Aorta (tissue), 5 donors: ENCODE measurements at places on chromosomes 2 and 18. TPM values are rescaled to one million over a fixed set of nuclear protein-coding genes. Genes with fewer than 3 reads are reported as not detected.

The SCN3A gene
- 0.08 TPM for polyA plus RNA-seq

The MDH1B gene
- 1.6 TPM for polyA plus RNA-seq

The MC5R gene
- polyA plus RNA-seq, result not detected

The EPB41L3 gene
- polyA plus RNA-seq, result 6.5 TPM

- DNase-seq, result peak; percentile 63
Observed at GRCh38 chr2:128503399-128504245, 185.0 kb upstream of the HS6ST1 start.

DNA sequence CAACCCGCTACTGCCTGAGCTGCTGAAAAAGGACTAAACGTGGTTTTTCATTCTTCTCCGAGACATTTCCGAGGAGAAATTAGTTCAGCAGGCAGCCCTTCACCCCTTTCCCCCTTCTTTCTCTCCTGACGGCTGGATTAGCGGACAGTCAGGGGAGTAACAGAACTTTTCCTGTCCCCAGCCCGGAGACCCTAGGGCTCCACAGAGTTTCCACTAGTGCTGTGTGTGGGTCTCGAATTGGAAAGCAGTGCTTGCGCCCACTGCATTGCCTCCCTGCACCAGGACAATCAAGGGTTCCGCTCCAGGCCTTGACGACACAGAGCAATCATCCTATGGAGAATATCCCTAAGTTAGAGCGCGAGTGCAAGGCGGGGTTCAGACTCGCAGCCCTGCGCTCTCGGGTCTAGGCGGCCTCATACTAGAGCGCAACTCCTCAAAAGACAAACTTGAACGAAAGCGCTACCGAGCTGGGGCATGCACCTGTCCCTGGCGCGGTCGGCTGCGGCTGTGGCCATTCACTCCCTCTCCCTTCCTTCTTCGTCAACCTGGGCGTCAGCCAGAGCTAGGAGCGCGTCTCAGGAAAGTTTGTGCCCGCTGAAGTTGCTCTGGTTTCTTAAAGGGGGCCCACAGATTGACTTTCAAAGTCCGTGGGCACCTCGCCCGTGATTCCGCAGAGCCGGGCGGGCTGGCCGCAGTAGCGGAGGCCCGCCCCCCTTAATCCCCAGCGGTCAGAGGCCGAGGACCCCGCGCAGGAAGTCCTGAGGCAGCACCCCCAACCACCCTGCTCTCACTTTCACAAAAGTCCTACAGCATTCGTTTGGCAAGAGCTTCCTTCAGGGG, 801 bp downstream of the OSR1 start:
- DNase-seq, result no peak

- no peak for DNase-seq
Observed at GRCh38 chr2:17640406-17640805, 99.9 kb downstream of the VSNL1 start.

GRCh38 chr2:189641002-189641401, 20.3 kb upstream of the ASNSD1 start:
- DNase-seq, result no peak

DNA sequence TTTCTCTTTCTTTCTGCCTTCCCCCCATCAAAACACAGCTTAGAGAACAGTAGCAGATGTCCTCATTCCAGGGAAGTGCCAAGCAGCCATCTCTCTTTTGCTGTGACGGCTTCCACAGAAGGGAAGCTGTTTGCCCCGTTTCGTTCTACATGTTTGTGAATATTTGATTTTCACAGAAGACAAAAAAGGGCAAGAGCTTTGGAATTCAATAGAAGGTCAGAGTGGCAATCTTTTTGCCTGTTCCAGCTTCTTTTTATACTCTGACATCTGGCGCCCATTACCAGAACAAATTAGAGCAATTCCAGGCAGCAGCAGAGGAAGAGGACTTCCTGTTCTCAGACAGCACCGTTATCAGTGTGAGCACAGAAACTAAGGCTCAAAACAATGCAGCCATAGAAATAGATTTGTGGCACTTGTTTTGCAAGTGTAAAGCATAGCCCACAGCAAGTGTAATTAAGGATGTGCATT, 79.0 kb upstream of the CDH19 start:
- DNase-seq, result no peak

DNA sequence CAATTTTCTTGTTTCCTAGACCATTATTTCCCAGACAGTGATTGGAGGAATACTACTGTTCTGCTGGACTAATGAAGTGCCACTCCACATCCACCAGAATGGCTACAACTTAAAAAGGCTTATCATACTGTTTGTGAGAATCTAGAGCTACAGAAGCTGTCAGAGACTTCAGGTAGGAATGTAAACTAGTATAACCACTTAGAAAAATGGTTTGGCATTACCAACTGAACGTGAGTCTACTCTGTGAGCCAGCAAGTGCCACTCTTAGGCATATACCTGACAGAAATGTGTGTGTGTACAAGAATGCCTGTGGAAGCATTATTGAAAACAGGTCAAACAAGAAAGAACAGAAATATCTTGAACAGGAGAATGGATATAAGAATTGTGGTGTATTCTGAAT, 4.2 kb upstream of the SCN3A start:
- DNase-seq, result no peak

DNA sequence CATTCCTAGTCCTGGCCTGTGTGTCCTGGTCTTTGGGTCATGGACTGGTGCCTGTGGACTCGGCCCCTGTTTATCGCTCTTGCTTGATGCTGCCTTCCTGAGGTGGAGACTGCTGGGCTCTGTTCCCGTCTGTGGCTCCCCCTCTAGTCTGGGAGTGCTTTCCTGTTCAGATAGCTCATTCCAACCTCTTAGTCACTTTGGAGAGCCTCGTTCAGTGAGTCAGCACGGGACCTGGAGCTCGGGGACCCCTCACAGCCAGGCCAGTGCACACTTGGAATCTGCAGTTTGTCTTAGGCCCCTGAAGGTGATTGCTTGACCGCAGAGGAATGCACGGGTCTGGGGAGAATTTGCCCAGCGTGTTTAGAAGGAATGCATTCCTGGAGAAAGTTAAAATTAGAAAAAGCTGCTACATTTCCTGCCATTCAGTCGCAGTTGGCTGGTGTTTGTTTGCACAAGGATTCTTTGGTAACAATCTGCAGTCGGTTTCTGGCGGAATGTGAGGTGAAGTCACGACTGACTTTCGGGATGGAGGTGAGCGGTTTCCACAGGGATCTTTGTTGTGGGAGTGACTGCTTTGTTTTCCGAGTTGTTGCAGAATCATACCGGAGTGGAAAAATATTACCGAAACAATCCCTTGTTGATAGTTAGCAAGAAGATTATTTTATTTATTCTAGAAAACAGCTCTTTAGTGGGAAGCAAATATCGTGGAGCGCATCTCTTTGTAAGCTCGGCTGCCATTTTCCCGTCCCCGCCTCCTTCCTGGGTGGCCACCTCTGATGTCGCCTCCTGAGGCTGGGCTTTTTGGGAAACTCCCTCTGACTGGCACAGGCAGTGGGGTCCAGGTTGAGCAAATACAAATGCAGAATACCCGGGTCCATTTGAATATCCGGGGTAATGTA, 29.6 kb downstream of the SH3BP4 start:
- peak; percentile 89 for DNase-seq

- DNase-seq, result no peak
Observed at GRCh38 chr2:95674186-95674585, 82.4 kb downstream of the TRIM43 start.

- DNase-seq, result no peak
Observed at GRCh38 chr2:168215813-168216212, 31.6 kb downstream of the STK39 start.

DNA sequence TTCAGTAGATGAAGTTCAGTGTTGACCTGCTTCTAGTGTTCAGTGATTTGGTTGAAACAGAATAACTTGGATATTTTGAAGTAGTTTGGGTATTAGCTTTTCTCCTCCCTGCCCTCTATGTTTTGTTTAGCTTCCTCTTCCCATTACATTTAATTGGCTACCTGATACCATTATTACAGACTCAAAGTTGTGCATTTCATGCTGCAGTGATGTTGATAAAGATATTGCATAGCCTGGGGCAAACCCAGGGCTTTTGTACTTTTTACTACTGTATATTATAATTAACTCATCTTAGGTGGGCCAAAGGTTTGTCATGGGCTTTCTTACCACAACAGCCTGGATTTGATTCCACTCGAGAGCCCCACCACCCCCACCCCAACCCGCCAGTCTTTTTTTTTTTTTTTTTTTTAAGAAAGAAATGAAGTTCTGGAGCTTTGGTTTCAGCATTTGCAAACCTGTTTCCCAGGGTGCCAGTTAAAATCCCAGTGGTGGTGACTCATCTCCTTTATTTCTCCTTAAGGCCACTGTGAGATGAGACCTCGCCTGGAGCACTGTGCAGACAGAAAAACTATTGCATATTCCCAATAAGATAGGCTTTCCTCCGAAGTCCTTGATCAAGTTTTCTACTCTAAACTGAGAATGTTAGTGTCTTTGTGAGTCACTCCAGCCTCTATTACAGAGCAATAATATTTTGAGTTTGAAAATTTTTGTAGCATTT, 393.7 kb upstream of the FANCL start:
- no peak for DNase-seq

DNA sequence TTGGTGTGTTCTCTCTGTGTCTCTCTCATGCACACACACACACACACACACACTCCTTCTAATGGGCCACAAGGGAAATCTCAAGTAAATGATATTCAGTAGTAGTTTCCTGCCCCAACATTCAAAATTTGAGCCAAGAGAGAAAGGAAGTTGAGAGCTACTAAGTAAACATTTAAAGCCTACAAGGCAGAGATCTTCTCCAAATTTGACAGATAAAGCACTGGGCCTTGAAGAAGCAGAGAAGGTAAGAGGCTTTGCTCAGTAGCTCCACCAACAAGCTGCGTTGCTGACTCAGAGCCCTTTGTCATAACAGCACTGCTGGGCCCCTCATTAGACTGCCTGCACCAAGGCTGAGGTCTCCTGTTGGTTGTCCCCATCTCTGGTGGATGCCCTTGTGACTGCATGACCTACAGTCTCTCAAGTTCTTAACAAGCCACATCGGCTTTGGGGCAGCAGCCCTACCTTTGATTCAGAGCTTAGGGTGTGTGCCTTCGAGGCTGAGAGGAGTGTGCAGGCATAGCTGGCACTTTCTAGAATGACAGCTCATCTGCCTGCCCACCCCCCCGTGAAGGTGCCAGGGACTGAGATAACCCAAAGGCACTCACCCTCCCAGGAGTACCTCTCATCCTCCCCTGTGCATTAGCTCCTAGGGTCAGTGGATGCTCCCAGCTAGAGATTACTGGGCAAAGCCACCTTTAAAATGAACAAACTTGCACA, 32.3 kb upstream of the NEB start:
- DNase-seq, result no peak

GRCh38 chr2:10157293-10157692, 34.8 kb downstream of the RRM2 start:
- DNase-seq, result no peak

DNA sequence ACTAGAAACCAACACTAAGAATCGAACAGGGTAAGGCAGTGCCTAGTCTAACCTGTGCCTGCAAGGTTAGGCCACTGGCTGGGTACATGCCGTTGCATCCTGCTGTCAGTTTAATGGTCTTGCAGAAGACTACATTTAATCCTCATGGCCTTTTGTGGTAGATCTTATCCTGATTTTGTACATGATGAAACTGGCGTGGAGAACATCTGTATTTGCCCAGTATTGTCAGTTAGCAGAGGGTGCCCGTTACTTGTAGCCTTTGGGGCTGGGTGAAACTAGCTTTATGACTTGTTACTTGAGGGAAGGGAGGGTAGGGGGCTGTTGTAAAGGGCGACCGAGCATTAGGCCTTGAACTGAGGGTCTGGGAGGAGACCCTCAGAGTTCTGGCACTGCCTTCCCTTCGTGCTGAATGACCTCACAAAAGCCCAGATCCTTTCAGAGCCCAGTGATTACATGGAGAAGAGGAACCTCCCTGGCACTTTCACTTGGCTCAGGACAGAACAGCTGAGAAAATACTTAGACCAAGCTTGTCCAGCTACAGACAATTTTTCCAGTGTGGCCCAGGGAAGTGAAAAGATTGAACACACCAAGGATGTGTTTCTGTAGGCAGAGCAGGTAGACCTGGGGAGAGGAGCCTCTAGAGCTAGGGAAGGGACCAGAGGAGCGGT, 19.5 kb downstream of the SLC20A1 start:
- no peak for DNase-seq

DNA sequence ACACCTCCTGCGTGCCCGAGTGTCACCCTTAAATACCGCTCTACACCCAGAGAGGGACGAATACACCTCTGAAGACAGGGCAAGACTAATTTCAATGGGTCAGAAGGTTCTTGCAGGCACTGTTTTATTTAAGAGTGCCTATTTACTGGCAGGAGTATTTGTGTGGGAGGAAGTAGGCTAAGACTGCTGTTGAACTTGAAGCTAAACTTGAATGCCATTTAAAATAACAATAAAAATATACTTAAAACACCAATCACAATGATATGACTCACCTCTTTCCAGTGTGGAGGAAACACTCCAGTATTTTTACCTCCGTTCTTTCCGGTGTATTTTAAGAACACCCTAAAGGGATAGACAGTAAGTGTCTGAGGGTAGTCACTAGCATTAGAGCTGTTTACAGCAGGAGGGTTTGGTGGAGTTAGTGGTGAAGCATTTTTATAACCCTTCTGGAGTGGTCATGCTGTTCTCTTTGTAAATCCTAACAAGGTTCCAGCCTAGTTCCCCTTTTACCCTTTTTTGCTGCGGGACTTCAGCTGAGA, 9.6 kb upstream of the HOXD1 start:
- DNase-seq, result no peak

DNA sequence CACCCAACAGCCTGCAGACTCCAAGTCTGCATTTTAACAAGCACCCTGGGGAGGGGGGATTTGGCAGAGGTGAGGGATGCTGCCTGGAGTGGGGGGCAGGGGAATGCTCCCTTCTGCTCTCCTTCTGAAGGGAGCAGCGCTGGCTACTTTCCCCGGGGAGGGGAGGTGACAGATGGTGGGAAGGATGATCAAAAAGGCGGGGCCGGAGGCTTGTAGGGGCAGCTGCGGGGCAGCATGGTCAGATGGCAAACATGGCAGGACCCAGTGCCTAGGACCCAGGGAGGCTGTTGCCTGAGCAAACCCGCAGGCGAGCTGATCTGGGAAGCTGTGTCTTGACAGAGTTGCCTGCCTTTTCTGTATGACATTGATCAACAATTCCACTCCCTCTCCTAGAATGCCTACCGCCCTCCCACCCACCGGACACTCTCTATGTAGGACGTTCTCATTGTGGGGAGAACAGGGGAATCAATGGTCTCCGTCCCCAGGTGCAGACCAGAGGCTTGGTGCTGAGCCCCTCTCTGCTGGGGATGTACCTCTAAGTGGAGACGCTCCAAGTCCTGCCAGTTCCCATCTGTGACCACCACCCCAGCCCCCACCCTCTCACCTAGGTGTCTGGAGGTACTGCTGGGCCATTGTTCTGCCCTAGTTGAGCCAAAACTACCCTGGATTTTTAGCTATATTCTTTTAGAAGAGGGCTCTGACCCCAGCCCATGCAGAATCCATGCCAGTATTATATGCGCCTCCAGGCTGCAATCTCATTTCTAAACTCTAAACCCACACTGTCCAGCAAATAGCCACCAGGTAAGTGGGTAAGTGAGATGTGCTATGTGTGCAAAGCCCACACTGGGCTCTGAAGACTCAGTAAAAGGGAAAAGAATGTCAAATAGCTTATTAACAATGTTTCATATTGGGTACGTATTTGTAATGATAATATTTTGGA, 89.7 kb upstream of the SEC11C start:
- no peak for DNase-seq

- DNase-seq, result no peak
Observed at GRCh38 chr2:59046401-59047372, 805.6 kb upstream of the FANCL start.
